ENCODE measurements at places on chromosomes 7 and 10. TPM values are rescaled to one million over a fixed set of nuclear protein-coding genes. Genes with fewer than 3 reads are reported as not detected.
A peak's percentile ranks its signal among the peaks of the same experiment; 100 is the strongest.

GRCh38 chr7:13989949-13990305 is 461 bp upstream of the ETV1 start:
- ATAC-seq: no peak

Gene FAM221A
- 3.2 TPM for total RNA-seq

DNA sequence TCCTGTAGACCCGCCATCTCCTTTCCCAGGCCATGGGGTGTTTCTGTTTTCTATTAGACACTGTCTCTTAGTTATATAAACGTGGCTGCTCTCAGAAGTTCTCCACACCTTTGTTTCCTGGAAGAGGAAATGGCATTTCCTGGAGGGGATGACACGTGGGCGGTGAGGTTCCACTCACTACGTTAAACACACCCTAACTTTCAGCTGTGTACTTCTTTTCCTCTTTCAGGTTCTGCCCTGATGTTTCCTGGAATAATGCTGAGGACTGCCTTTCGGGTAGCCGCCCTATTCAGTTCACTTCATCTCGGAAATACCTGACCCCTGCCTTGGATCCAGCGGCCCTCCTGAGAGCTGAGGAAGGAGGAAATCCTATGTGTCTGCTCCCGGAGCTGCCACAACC is 3.4 kb upstream of the PRKCQ start:
- ATAC-seq: no peak

DNA sequence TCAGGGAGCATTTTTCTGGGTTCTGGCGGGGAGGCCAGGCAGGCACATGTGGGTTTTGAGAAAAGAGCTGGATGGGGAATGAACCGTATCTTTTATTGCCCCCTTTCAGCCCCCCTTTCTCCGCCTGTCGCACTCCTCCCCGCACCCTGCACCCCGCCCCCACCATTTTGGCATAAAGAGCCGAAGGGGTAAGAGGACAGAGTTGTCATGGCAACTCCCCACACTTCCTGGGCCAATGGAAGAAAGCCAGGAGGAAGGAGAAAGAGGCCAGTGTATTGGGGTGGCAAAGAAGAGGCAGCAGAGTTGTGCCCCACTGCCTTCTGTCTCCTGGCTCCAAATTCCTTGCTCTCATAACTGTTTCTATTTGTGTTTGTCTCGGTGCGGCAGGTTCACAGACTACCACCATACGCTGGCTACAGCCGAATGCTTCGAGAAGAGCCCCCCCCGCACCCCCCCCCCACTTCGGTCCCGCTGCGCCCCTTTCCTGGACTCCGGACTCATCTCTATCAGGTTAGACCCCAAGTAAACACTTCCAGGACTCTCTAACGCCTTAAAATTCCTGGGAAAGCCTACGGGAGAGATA is 3.4 kb downstream of the KCNIP2 start:
- no peak for ATAC-seq

DNA sequence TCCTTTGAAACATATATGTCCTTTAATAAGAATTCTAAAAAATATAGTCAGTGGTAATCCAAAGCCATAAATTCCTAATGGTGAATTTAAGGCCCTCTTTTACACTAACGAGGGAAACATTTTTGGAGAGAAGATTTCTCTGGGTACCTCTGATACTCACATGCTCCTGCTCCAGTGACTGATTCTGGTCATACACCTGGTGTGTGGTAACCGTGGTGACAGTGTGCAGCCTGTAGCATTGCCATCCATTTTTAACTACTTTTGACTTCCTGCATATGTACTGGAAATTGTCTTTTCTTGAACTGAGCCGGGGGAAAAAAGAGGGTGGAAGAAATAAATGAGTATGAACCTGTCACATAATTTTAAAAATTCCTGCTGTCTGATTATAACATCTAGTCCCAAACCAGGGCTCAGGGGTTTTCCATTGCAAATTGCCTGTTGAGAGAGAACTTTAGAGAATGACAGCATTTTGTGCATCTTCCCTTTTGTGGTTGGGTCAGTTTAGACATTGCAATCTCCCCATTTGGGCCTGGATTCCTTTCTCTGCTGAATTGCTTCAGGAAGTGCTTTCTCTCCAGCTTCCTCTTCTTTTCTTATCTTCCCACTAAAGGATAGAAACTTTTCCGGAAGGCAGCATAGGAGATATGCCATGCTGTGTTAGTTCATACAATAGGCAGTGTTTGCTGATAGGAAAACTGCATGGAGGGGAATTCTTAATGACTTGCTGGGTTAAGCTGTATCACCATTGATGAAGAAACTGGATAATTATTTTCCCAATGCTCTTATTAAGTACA is 125.5 kb downstream of the GRM3 start:
- ATAC-seq: no peak

- no peak for ATAC-seq
These were observed 707.4 kb upstream of the NRP1 start for GRCh38 chr10:34041871-34042270.

GRCh38 chr7:90181485-90181884 is 27.2 kb downstream of the STEAP1 start:
- ATAC-seq: no peak

GRCh38 chr7:82230811-82231581 is 212.6 kb downstream of the CACNA2D1 start:
- no peak for ATAC-seq

- no peak for ATAC-seq
These were observed 239.7 kb upstream of the MKLN1 start for GRCh38 chr7:131087756-131088658.

- no peak for ATAC-seq
These were observed 25.3 kb downstream of the CROT start for GRCh38 chr7:87370660-87371180.

Gene COBL
- total RNA-seq: 17.2 TPM

DNA sequence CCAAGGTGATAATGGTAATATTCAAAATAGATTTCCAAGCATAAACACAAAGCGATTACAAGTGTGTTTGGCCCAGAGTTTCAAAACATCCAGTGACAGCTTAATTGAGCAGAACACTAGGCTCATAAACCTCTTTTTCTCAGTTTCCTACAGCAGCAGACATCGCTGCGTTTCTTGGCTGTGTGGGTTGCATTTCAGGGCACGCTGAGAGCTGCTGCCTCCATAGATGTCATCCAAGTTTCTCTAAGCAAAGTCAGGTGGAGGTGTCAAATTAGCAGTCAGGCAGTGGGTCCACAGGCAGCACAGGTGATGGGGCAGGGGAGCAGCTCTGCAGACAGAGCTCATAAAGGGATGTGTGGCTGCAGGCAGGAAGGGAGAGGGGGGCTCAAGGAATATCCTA is 50.5 kb upstream of the COL13A1 start:
- ATAC-seq: no peak

GRCh38 chr10:110138197-110138812 is 69.1 kb upstream of the MXI1 start:
- ATAC-seq: no peak

- ATAC-seq: no peak
These were observed 37.0 kb upstream of the RET start for GRCh38 chr10:43039624-43040481.

Gene SFTPA1
- total RNA-seq: not detected

- ATAC-seq: no peak
These were observed 115.0 kb downstream of the FAM107B start for GRCh38 chr10:14659626-14660196.

DNA sequence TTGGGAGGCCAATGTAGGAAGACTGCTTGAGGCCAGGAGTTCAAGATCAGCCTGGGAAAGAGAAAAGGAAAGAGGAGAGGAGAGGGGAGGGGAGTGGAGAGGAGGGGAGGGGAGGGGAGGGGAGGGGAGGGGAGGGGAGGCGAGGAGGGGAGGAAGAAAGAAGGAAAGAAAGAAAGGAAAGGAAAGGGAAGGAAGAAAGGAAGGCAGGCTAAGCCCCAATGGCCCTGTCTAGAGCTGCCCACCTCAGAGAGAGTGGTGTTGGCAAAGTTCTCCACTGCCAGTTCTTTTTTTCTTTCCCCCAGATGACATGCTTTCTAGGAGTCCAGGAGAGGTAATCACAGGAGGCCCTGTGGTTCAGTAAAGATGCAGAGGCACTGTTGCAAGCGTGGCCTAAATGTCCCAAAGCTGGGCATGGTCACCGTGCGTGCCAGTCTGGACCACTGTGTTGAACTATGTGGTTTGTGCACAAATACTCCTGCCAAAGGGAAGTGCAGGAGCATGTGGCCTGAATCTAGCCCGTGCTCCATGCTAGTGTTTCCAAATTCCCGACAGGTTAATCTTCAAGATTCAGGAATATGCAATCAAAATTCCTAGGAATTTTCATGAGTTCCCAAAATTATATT is 39.7 kb downstream of the ODAD2 start:
- no peak for ATAC-seq

GRCh38 chr7:43943417-43944187 is 17.4 kb downstream of the UBE2D4 start:
- no peak for ATAC-seq

DNA sequence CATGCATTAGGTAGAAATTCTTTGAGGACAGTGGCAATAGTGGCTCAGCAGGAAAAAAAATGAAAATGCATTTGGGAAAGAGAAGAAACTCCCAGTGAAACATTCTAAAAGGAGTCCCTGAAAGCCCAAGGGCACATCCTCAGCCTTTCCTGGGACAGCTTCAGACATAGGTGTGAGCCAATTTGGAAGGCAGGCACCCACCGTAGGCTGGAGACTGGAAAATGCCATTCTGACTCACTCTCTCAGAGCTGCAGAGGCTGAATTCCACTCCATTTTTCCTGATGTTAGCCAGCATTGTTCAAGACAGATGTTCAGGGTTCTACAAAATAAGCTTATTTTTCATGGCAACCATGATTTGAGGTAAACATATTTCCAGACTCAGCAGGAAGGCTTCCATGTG is 379.0 kb upstream of the FZD8 start:
- ATAC-seq: no peak

Gene UPK3B
- 0.40 TPM for total RNA-seq

Gene GIMAP2
- 5.1 TPM for total RNA-seq

- no peak for ATAC-seq
These were observed 275.0 kb downstream of the PTEN start for GRCh38 chr10:88138319-88138848.

Gene WEE2
- total RNA-seq: not detected

Gene MCM7
- total RNA-seq: 30.7 TPM

DNA sequence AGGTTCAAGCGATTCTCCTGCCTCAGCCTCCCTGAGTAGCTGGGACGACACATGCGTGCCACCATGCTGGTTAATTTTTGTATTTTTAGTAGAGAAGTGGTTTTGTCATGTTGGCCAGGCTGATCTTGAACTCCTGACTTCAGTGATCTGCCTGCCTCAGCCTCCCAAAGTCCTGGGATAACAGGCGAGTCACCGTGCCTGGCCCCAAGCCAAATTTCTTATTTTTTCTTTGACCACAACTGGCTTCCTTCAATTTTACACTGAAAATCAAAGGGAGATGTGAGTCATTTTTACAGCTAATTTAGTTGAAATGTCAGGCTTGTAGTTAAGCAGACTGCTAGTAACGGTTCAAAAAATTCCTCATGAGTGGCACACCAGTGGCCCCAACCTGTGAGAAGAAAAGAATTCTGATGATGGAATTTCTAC is 7.8 kb downstream of the RNF216 start:
- ATAC-seq: peak; percentile 28

Gene CCDC126
- 18.7 TPM for total RNA-seq

- ATAC-seq: no peak
These were observed 62.4 kb upstream of the MKLN1 start for GRCh38 chr7:131265227-131265626.

Gene MBLAC1
- total RNA-seq: 5.2 TPM

DNA sequence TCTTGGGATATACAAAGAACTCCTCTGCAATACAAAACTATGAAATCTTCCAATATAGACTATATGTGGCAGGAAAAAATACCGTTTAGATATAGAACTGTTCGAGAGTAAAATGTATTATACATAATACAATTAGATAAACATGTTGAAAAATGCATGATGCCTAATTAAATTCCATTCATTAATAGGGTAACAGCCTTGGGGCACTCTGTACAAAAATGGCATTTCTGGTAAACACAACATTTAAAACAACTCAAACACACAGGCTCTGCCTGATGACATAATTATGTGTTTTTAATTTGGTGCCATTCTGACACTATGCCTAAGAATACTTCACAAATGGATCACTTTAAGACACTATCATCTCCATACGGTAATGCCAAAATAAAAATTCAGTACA is 180.9 kb downstream of the FAM107B start:
- ATAC-seq: no peak

DNA sequence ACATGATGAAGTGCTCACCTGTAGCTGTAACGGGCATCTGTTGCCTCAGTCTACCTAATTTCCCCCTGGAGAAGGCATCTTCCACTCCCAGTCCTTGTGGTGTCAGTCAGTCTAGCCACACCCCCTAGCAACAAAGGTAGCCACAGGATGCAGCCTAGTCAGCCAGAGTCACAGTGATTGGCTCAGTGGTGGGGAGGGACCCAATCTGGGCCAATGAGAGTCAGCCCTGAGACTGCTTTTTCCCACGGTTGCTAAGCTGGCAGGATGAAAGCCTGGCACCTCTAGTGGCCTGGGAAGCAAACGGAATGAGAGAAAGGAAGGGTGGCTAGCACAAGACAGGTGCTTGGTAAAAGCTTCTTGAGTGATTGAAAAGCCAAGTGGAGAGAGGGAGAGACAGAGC is 118.6 kb downstream of the SH3PXD2A start:
- no peak for ATAC-seq

DNA sequence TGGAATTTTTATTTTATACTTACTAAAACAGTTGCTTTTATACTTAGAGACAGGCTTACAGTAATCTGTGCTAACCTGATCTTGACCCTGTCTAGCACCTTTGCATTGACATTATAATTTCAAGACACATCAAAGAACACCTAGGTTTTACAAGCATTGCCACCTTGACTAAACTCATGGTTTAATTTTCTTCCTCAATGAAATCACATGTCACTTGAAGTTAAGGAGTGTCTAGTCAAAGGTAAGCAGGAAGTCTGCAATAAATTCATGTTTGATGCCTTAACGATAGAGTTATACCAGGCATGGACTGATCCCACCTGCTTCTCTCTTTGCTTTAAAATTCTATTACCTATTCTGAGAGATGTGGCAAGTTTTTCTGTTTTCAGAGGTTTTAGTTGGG is 62.4 kb downstream of the ZNF800 start:
- no peak for ATAC-seq

Gene SUV39H2
- 6.2 TPM for total RNA-seq

GRCh38 chr10:61701055-61701705 is 38.5 kb downstream of the CABCOCO1 start:
- ATAC-seq: no peak

DNA sequence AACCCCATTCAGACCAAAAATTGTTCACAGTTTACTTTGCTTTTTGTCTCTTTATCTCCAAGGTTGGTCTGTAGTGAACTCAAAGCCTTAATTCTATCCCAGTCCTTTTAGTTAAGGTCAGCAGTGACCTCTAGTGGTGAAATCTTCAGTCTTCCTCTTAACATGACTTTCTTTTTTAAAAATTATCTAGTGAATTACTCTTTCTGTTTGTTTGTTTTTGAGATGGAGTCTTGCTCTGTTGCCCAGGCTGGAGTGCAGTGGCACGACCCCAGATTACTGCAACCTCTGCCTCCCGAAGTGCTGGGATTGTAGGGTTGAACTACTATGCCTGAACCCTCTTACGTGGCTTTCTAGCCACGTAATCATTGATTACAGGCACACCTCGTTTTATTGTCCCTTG is 25.0 kb downstream of the ZNF487 start:
- ATAC-seq: peak; percentile 55

Gene CYP3A4
- total RNA-seq: not detected
